ENCODE measurements at places on chromosomes 1 and 21.

- no peak for DNase-seq
These were observed 98.5 kb upstream of the HIVEP3 start for GRCh38 chr1:42017259-42017658.

DNA sequence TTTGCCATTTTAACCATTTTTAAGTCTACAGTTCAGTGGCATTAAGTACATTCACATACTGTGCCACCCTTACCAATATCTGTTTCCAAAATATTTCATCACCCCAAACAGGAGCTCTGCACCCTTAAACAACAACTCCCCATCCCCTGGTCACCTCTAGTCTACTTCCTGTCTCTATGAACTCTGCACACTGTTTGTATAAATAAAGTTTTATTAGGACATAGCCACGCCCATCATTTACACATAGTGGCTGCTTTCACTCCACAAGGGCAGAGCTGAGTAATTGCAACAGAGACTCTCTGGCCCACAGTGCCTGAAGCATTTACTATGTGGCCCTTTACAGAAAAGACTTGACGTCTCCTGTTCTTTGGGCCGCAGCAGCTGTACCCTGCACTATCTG lies 30.1 kb downstream of the KCNAB2 start:
- DNase-seq = no peak

GRCh38 chr1:159746666-159747065 lies 32.3 kb upstream of the CRP start:
- no peak for DNase-seq

DNA sequence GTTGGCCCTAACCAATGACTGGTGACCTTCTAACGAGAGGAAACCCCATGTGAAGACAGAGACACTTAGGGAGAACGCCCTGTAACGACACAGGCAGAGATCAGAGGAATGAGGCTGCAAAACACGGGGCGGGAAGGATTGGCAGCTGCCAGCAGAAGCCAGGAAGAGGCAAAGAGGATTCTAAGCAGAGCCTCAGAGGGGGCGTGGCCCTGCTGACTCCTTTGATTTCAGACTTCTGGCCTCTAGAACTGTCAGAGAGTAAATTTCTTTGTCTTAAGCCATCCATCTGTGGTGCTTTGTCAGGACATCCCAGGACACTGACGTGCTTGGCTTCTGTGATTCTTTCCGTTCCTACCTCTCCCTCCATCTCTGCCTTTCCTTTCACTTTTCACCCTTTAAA lies 79.3 kb downstream of the SH3BGR start:
- DNase-seq = no peak

- DNase-seq = no peak
These were observed 634.8 kb downstream of the KCNT2 start for GRCh38 chr1:195973311-195973904.

DNA sequence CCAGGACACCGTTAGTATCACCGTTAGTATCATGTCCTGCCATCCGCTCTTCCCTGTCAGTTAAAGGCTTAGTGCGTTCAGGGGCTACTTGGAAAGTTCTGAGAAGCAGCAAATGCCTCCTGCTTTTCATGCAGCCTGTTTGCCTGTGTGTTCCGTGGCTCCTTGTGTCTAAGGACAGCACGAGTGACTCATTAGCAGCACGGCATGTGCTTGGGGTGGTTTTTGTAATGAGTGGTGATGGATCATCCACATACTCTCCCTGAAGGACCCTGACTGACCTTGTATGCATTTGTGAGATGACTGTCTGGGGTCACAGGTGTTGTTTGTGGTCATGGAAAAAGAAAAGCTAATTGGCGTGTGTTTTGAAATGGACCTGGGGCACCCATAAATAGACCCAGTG lies 221.9 kb downstream of the PBX1 start:
- DNase-seq = no peak

DNA sequence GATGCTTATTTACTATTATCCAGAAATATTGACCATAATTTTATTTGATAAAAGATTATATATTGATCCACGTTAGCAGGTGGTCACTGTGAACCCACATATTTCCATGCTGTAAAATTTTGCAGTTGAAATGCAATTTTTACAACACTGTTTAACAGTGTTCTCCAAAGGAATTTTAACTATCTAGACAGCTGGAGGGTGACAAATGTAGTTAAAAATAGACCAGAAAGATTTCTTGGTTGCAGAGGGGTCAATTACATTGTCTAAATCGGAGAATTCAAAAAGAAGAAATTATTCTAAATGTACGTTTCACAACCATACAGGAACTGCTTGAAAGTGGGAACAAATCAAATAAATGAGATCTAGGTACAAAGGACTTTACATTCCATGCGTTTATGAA lies 625.2 kb upstream of the NCAM2 start:
- no peak for DNase-seq

GRCh38 chr1:48084826-48085225 lies 87.6 kb upstream of the TRABD2B start:
- no peak for DNase-seq

DNA sequence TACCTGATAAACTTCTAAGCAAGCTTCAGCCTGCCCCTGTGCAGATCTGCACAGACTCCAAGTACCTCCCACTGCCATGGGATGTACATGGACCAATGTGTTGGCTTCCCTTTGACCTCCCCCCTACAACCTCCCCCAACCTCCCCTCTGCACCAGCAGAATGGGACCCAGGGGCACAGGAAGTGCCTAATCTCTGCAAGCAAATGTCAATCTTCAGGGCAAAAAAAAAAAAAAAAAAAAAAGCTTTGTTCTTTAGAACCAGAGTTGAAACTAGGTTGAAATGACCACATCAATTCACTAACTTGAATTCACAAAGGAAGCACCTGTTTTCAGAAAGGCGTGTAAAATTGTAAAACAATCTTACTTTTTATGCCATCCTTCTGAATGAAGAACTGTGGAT lies 53.9 kb upstream of the TIAM1 start:
- no peak for DNase-seq

GRCh38 chr1:198333744-198334143 lies 176.9 kb downstream of the NEK7 start:
- DNase-seq = no peak

All from glomerular endothelial cell (primary cell).